Uterus (tissue), 4 donors: ENCODE measurements at places on chromosomes 11 and 22. TPM values are rescaled to one million over a fixed set of nuclear protein-coding genes. Genes with fewer than 3 reads are reported as not detected.

The FGF4 gene
- not detected for total RNA-seq

DNA sequence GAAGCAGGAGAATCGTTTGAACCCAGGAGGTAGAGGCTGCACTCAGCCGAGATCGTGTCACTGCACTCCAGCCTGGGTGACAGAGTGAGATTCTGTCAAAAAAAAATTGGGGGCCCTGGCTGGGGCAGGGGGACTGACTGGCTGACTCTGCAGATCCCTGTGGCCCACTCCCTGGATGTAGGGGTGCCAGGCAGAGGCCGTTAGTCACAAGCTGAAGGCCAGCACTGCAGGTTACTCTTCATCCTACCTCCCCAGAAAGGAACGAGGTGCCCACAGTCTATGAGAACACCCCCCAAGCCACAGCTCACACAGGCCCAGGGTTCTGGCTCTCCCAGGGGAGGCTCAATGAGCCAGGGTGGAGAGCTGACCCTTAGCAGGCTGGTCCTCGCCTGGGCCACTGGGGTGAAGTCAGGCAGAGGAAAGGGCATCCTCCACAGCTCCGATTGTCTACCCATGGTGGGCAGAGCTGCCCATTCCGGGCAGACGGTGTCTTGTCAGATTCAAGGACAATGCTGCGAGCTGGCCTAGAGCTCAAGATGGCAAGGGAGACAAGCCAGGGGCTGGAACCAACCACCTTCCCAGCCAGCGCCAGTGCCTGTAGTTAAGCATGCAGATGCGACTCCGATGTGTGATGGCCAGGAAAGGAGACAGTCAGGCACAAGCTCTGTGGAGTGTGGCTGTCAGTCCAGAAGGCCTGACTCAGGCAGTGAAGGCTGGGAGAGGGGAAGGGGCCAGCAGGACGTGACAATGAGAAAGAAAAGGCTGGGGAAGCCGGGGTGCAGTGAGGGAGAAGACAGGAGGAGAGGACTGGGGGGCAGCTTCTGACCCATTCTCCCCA is 12.4 kb downstream of the C11orf24 start:
- no peaks in the 10 kb centered on the region for H3K36me3 ChIP-seq
- no peak overlapping the region for H3K27ac ChIP-seq
- H3K4me3 ChIP-seq, result no peak overlapping the region
- DNase-seq, result no peak
- no peaks in the 10 kb centered on the region for H3K27me3 ChIP-seq
- peaks cover 8% of the 10 kb centered on the region for H3K4me1 ChIP-seq

GRCh38 chr22:48659404-48659996 is 1168.2 kb downstream of the BRD1 start:
- H3K4me1 ChIP-seq, result no peaks in the 10 kb centered on the region
- H3K27ac ChIP-seq, result no peak overlapping the region
- no peak for DNase-seq
- no peak overlapping the region for H3K4me3 ChIP-seq
- no peaks in the 10 kb centered on the region for H3K27me3 ChIP-seq
- H3K36me3 ChIP-seq, result no peaks in the 10 kb centered on the region

DNA sequence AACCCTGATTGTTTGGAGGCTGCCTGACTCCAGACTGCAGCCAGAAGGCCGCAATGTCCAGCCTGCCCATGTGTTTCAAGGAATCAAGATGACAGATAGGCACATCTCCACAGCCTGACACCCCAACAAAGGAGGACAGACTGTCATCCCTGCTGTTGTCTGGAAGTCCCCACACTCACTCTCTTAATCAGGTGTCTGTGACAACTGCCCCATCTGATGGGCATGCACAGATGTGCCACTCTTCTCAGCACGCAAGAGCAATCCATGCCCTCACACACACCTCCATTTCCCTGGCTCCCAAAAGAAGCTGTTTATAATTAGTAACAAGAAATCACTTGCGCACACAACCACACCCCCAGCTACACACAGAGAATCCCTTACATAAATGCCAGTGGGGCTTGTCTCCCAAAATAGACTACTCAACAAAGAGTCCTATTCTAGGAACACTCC is 117.6 kb downstream of the C11orf58 start:
- H3K27me3 ChIP-seq, result no peaks in the 10 kb centered on the region
- H3K4me3 ChIP-seq, result no peak overlapping the region
- no peak overlapping the region for H3K27ac ChIP-seq
- no peaks in the 10 kb centered on the region for H3K4me1 ChIP-seq
- no peaks in the 10 kb centered on the region for H3K36me3 ChIP-seq

DNA sequence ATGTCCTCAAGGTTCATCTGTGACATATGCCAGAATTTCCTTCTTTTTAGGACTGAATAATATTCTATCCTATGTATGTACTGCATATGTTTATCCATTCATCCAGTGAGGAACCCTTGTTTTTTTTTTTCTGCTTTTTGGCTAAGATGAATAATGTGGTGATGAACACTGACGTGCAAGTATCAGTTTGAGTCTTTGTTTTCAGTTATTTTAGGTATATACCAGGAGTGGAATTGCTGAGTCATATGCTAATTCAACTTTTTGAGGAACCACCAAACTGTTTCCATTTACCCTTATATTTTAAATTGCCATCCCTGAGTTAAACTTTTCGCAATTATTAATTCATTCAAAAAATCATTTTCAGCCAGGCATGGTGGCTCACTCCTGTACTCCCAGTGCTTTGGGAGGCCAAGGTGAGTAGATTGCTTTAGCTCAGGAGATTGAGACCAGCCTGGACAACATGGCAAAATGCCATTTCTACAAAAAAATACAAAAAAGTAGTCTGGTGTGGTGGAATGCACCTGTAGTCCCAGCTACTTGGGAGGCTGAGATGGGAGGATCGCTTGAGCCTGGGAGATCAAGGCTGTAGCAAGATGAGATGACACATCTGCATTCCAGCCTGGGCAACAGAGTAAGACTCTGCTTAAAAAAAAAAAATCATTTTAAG is 64.2 kb downstream of the MICAL2 start:
- no peak for DNase-seq
- H3K27me3 ChIP-seq, result no peaks in the 10 kb centered on the region
- no peak overlapping the region for H3K27ac ChIP-seq
- H3K4me3 ChIP-seq, result no peak overlapping the region

The CALCB gene
- total RNA-seq, result not detected

DNA sequence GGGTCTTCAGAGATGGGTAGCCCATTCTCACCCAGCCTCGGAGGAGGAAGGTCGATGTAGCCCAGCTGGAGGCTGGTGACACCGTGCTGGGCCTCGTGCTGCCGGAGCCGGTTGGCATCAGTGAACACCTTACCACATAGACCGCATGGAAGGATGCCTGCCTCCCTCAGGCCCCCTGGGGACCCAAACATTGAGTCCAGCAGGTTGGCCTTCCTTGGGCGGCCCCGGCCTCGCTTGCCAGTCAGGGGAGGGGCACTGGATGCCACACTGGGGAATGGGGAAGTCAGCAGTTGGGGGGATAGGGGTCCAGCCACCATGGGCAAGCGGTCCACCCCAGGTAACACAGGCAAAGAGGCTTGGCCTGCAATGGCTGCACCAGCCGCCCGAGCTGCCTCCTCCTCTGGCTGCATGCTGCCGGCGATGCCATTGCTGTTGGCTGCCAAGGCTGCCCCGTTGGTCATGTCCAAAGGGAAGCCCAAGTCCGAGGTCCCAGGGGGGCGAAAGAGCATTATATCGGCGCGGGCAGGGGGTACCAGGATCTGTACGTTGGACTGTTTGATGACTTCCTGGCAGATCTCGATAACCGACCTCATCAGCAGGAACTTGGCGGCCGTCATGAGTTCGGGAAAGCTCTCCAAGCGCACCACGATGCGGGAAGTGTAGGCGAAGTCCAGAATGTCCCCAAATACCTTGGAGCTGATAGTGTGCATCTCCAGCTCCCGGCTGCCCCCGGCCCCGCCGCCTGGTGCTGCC is 1.4 kb downstream of the PATZ1 start:
- DNase-seq, result peak; percentile 50
- H3K4me3 ChIP-seq, result peak overlapping the region; percentile 84
- H3K27me3 ChIP-seq, result no peaks in the 10 kb centered on the region
- peaks cover 27% of the 10 kb centered on the region for H3K4me1 ChIP-seq
- no peaks in the 10 kb centered on the region for H3K36me3 ChIP-seq

The UCP2 gene
- 33.7 TPM for total RNA-seq

GRCh38 chr11:43145653-43146052 is 166.1 kb upstream of the API5 start:
- H3K27ac ChIP-seq, result no peak overlapping the region
- no peaks in the 10 kb centered on the region for H3K27me3 ChIP-seq
- H3K4me1 ChIP-seq, result no peaks in the 10 kb centered on the region
- no peak overlapping the region for H3K4me3 ChIP-seq

The SHISAL1 gene
- total RNA-seq, result 35.9 TPM
